Epithelial cell of proximal tubule (primary cell): ENCODE measurements at places on chromosomes 7 and 10. TPM values are rescaled to one million over a fixed set of nuclear protein-coding genes. Genes with fewer than 3 reads are reported as not detected.
A peak's percentile ranks its signal among the peaks of the same experiment; 100 is the strongest.

The HELLS gene
- total RNA-seq = 42.3 and 71.1 TPM in 2 replicates

The CDC14C gene
- 0.06 TPM in 1 of 2 replicates, not detected in the other for total RNA-seq

The GPR158 gene
- total RNA-seq = not detected in 2 replicates

The MRPS17 gene
- total RNA-seq = 11.5 and 17.9 TPM in 2 replicates

The TRIP6 gene
- total RNA-seq = 112 and 117 TPM in 2 replicates

The PTPRE gene
- total RNA-seq = 5.4 and 6.2 TPM in 2 replicates

The UNC5B gene
- total RNA-seq = 0.63 and 0.65 TPM in 2 replicates

The ITGB8 gene
- total RNA-seq = 58.6 and 121 TPM in 2 replicates

The MYO1G gene
- total RNA-seq = under 0.01 TPM in 1 of 2 replicates, not detected in the other

The HKDC1 gene
- total RNA-seq = 42.0 and 75.2 TPM in 2 replicates

The TMEM236 gene
- 0.07 and 0.17 TPM in 2 replicates for total RNA-seq

DNA sequence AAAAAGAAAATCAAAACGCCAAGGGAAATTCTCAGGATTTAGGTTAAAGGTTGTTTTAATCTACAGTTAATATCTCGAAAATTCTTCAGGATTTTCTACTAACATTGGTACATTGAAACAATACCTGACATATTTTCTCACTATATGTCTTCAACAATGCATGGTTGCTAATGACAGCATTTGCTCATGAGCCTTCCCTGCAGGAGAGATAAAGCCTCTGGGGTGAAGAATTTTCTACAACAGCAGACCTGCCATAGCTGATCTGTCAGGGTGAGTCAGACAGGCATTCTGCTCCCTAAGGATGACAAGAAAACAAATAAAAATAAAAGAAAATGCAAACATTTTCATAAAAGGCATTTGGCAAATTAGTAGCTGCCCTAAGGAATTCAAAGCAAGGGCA, 11.7 kb upstream of the GPR37 start:
- no peak for DNase-seq

DNA sequence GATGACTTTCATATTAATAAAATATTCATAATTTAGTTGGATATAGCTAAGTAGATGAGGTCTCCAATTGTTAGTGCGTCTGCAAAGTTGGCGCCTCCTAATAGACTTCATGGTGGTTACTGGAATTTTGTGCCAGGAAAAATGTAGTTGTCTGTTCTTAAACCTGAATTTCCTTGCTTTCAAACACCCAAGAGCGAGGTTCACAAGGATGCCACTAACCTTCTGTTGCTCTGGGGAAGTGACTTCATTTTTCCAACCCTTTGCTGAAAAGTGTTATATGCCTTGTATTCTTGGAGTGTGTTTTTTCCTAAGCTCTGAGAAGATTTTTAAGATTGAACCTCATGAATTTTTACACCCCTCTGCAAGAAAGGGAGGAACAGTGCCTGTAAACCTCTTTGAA, 98.9 kb upstream of the GLCCI1 start:
- DNase-seq = no peak

GRCh38 chr10:56370217-56371113, 9.4 kb upstream of the ZWINT start:
- peak; percentile 1 for DNase-seq

DNA sequence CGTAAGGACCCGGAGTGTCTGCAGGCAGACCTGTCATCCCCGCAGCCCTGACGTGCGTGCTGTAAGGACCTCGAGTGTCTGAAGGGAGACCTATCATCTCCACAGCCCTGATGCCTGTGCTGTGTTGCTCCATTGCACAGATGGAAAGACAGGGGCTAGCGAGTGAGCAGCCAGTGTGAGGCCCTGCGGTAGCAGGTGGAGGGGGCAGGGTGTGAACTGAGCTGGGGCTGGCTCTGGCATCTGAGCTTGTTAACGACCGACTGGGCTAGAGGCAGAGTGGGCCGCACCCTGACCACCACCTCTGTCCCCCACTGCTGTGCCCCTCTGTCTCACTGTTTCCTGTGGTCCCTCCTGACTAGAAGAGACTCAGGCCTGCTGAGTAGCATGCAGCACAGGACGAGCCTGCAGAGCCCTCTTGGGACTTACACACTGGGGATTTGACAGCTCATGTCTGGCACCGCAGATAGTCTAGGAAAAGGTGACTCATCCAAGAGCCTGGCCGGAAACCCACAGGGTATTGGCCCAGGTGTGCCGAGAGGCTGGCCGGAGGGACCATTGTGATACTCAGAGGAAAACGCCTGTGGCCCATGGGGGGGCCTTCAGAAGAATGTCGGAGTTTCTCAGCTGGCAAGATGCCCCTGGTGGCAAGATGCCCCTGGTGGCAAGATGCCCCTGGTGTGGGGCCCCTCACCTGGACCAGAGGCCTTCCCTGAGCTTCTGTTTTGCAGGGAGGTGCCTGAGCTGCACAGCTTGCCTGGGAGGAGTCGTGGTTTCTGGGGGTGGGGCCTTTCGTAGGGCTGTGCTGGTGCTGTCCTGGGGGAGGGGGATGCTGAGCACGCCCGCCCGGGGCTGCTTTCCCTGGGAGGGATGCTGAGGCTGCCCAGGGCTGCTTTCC, 34.3 kb downstream of the INPP5A start:
- DNase-seq = peak; percentile 23

DNA sequence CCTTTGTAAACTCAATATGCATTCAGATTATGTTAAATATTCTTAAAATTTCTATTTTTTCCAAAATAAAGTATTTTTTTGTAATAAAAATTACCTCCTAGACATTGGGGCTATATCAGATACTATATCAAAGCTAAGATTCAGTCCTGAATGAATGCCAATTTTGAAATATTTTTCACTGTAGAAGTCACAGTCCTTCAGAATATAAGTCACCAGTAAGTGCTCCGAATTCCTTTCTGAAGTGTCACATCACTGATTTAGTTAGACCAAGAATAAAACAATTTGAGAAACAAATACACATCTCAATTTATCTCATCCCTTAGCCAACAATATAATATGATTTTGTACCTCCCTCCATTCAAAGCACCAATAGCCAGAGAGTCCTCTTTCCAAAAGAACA, 33.9 kb upstream of the GSAP start:
- DNase-seq = no peak

DNA sequence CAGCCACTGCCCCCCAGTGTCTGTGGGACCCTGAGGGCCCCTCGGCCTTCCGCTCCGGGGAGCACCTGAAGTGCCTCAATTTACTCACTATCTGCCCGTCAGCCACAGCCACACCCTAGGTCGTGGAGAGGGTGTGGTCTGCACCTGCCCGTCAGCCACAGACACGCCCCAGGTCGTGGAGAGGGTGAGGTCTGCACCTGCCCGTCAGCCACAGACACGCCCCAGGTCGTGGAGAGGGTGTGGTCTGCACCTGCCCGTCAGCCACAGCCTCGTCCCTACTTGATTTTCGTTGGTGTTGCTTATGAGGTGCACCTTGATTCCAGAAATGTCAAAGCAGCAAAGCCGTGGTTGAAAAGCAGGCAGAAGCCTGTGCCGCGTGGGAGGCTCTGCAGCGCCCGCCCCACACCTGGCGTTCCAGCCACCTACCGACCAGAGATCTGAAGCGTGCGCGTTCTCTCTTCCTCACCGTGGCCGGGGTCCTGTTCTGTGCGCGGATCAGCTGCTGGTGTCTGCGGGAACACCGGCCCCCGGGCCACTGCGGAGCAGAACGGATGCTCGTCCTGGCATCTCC, 101.6 kb downstream of the DYNC2I1 start:
- no peak for DNase-seq

GRCh38 chr7:140624392-140625191, 16.0 kb downstream of the DENND2A start:
- no peak for DNase-seq

DNA sequence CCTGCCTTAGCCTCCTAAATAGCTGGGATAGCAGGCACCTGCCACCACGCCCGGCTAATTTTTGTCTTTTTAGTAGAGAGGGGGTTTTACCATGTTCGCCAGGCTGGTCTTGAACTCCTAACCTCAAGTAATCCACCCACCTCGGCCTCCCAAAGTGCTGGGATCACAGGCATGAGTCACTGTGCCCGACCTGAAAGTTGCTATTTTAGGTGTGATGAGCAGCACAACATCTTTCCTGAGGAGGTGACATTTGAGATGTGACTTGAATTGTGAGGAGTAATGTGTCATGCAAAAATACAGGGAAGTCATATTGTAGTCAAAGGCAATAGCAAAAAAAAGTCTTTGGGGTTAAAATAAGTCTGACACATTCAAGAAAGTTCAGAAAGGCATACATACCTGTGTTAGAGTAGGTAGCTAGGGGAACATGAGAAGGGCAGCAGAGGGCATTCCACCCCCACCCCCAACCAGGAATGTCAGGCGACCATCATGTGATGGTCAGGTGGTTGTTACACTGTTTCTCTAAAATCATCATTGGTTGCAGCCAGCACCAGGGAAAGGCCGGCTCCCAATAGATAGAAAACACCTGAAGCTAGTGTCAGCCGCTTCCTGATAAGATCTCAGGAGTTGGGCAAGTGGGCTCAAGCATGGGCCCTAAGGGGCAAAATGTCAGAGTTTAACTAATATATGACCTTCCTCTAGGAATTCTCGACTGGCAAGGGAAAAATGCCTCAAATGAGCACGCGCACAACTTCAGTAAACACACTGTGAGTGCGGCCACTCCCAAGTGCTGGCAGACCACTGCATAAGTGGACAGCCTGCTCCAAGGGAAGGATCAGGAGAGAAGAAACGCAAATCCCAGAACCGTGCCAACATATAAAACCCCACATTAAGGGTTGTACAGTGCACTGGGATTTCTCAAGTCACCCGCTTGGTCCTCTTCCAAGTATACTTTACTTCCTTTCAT, at the start of gene TACC2:
Gene TACC2 (plus strand): TSS at position 803 of the 964 bp plus-strand sequence. CDS start 32,819 bp downstream, outside the sequence.
- DNase-seq = no peak

- no peak for DNase-seq
Measured at GRCh38 chr10:24579906-24580305, 143.8 kb downstream of the ARHGAP21 start.

DNA sequence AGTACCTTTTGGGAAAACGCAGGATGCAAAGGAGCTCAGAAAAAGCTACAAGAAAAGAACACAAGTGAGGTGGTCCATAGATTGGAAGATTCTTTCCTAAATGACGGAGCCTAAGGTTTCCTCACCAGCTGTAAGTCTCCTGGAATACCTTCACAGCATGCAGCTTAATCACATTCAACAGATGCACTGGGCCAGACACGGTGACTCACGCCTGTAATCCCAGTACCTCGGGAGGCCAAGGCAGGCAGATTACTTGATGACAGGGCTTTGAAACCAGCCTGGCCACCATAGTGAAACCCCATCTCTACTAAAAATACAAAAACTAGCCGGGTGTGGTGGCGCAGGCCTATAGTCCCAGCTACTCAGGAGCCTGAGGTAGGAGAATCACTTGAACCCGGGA, 228.7 kb downstream of the FRMD4A start:
- DNase-seq = no peak

GRCh38 chr10:129850790-129851189, 113.3 kb downstream of the EBF3 start:
- no peak for DNase-seq

GRCh38 chr7:69110450-69111050, 487.7 kb upstream of the AUTS2 start:
- no peak for DNase-seq

GRCh38 chr7:157357129-157358040, 20.6 kb downstream of the DNAJB6 start:
- no peak for DNase-seq

GRCh38 chr10:49618821-49619220, 5.0 kb downstream of the CHAT start:
- DNase-seq = no peak

DNA sequence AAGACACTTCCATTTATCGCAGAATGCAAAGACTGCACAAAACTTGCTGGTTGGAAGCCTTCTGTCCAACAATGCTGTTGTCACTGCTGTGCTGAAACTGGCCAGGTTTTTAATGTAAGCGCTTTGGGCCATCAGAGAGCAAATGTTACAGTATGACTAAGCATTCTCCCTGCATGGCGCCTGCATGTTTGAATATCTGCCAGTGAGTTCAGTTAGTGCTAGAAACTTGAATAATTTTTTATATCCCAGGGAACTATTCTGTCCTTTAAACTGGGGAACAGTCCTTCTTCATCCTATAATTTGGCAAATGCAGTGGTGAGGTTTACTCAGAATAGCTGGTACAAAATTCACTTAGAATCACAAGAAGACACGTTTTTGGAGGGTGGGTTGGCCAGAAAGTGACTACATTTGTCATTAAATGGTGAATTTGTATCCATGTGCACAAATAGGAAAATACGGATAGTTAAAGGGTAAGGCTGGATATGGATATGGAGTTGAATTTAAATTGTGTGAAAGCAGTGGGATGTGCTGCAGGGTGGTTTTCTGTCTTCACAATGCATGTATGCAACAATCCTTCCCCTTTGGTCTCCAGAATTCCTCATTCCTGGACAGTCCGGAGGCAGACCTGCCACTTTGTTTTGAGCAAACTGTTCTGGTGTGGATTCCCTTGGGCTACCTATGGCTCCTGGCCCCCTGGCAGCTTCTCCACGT, 1.7 kb downstream of the ABCC2 start:
- no peak for DNase-seq

GRCh38 chr7:74292757-74293576, 3.8 kb downstream of the CLIP2 start:
- no peak for DNase-seq

DNA sequence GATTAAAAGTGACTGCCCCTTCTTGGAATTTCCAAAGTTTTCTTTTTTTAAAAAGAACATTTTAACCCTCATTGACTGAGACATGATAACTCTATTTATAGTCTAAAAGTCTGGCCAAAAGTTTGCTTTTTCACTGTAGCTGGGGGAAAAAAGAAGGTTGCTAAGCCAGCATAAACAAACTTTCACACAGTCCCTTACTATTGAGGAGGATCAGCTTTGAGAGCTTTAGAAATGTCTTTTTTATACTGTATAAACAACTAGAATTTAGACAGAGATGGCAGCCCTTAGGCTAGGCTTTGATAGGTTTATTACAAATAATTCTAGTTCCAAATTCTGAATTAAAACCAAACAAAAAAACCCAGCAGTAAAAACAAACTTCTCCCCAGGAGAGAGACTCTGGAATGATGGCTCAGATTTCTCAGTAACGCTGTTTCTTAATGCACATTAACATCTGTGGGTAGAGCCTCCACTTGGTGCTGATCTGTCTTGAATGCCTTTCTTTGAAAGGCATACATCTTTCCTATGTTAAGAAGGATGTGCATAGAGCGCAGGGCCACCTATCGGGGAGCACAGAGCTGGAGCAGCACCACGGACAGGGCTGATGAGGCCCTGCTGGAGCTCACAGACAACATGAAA, 100.9 kb upstream of the PDLIM1 start:
- DNase-seq = no peak

DNA sequence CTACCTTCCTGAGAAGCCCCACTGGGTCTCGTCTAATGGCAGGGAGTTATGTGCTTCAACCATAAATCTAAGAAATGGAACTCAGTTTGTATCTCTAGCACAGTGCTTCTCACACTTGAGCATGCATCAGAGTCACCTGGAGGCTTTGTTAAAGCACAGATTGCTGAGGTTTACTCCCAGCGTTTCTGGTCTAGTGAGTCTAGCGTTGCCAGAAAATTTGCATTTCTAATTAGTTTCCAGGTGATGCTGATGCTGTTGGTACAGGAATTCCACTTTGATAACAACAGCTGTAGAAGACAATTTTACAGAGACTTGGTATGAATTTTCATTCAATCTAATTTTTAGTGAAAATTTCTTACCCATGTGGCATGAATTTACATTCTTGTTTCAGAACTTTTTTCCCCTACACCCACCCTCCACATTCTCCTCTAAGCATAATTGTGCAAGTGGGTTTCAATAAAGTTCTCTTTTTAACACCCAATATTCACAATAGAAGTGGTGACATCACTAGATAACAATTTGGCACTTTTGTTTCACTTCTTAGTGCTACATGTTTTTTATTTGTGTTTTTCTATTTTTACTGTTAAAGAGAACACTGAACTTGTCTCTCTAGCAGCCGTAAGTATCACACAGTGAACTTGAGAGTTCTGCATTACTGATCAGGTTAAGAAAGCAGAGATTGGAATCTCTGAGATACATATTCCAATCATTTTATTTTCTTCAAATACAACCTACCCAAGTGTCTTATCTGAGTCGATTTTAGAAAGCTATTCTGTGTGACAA, 48.4 kb upstream of the BET1 start:
- no peak for DNase-seq
